ENCODE measurements at places on chromosomes 7 and 10.

DNA sequence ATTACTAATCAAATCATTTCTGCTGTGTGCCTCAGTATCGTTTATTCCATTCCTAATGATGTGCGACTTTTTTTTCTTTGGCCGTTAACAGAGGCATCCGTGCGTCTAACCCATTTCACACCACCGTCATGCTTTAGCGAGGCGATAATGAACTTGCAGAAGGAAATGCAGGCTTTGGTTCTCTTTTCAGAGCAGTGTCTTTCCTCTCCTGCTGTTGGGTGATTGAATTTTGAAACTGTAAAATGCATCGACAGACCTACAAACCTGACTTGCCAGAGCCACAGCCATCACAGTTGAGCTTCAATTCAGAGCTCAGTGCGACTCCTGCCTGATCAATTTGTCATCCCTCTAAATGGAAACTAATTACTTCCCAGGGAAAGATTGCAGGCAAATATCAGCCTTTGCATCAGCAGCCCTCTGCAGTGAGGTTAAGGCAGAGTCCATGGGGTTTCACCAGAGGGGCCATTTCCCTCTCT, 486.0 kb upstream of the GALNT17 start:
- DNase-seq = no peak

- DNase-seq = no peak
Observed at GRCh38 chr7:21469894-21470293, 42.0 kb downstream of the SP4 start.

DNA sequence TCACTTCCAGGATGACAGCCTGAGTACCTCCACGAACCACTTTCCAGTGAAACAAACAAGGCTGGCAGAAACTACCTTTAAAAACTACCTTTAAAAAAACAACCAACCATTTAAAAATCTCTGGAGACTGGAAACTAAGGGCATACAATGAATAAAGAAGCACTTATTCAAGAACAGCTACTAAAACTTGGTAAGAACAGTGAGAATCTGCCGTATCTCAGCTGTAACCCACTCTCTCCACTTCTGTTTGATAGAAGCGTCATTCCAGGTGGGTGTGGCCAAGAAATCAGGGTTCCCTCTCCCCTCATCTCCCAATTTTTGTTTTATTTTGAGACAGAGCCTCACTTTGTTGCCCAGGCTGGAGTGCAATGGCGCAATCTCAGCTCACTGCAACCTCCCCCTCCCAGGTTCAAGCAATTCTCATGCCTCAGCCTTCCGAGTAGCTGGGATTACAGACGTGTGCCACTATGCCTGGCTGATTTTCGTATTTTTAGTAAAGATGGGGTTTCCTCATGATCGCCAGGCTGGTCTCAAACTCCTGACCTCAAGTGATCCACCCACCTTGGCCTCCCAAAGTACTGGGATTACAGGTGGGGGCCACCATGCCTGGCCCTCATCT, 158.8 kb upstream of the CHST15 start:
- DNase-seq = no peak

GRCh38 chr10:89591796-89592271, 53.2 kb downstream of the PANK1 start:
- DNase-seq = no peak

DNA sequence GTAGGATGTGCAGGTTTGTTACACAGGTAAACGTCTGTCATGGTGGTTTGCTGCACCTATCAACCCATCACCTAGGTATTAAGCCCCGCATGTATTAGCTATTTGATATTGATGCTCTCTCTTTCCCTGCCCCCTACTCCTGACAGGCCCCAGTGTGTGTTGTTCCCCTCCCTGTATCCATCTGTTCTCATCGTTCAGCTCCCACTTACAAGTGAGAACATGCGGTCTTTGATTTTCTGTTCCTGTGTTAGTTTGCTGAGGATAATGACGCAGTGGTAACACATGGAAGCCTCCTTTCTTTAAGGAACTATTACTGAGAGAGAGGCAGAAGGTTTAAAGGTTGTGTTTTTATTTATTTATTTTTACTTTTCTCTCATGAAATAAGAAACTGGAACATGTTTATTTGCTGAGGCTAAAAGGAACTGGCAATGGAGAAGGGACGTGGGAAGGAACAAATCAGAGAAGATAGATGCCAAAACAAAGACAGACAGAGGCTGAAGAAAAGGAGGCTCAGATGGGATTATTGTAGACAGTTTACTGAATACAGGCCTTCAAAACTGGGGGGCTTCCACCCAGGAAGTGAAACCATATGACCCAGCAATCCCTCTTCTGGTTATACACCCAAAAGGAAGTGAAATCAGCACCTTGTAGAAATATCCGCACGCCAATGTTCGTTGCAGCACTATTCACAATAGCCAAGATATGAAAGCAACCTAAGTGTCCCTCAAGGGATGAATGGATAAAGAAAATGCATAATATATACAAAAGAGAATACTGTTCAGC, 556.3 kb downstream of the GRM8 start:
- DNase-seq = no peak

DNA sequence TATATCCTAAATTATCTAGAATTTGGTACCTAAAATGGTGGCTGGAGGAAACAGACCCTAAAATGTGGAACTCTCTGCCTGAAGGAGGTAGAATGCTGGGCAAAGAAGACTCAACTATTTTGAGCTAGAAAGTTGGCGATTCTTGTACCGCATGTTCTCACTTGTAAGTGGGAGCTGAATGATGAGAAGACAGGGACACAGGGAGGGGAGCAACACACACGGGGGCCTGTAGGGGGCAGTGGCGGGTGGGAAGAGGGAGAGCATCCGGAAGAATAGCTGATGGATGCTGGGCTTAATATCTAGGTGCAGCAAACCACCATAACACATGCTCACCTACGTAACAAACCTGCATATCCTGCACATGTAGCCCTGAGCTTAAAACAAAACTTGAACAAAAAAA, 250.6 kb downstream of the CALN1 start:
- DNase-seq = no peak

- DNase-seq = no peak
Observed at GRCh38 chr10:110326351-110327032, 21.8 kb upstream of the SMNDC1 start.

- DNase-seq = no peak
Observed at GRCh38 chr7:100684534-100685042, 9.5 kb downstream of the GIGYF1 start.

- no peak for DNase-seq
Observed at GRCh38 chr7:28483112-28483511, 70.8 kb downstream of the CREB5 start.

DNA sequence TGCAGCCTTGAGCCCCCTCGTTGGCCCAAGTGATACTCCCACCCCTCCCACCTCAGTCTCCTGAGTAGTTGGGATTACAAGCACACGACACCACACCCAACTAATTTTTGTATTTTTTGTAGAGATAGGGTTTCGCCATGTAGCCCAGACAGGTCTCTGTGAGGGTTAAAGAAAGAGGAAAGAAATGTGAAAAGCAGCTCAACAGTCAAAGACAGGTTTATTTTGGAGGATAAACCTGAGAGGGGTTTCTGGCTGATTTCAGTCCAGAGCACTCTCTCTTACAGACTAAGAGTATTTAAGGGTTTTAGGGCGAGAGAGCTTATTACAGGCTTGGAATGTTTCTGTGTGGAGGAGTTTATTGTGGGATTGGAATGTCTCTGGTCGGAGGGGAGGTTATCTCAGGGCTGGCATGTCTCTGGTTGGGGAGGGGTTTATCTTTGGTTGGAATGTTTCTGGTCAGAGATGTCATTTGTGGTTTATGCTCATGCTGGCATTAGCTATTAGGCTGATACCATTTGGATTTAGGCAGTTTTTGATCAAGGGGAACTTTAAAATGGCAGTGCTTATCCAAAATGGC, 26.1 kb upstream of the SNX10 start:
- DNase-seq = no peak

GRCh38 chr10:50210876-50211275, 40.4 kb downstream of the ASAH2 start:
- DNase-seq = no peak

GRCh38 chr7:74482629-74483401, 29.1 kb downstream of the GTF2IRD1 start:
- DNase-seq = no peak

GRCh38 chr7:57182031-57182430, 49.8 kb upstream of the ZNF479 start:
- no peak for DNase-seq

DNA sequence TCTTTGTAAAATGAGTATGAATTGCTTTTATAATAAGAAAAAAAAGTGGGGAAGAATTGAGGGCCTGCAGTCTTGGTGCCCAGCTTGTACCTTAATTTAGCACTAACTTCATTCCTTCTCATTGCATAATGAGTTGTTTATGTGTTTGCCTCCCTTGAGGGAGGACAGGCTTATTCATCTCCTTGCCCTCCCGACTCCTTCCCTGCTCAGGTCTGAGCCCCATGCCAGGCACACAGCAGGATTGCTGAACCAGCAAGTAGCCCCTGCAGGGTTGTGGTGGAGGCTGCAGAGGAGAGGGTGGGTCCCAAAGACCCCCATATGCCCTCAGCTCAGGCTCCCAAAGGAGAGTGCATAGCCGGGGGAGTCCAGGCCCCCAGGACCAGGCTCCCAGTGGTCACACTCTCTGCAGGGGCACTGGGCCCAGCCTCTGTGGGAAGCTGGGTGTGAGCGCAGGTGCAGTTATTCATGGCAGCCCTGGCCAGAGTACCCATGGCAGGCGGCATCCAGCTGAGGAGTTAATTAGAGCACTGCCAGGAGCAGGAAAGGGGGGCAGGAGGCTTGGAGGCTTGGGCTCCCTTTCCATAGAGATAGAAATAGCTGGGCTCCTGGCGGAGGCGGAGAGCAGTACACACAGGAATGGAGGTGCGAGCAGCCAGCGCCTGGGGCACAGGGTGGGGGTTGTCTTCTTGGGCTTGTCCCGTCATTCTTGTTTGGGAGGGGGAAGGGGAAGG, 28.2 kb upstream of the GOLGA7B start:
- DNase-seq = no peak

GRCh38 chr10:133159611-133159949, 439 bp upstream of the KNDC1 start:
- DNase-seq = no peak

GRCh38 chr7:132969520-132969919, 112.4 kb downstream of the CHCHD3 start:
- no peak for DNase-seq

- peak; percentile 19 for DNase-seq
Observed at GRCh38 chr7:143362131-143363015, at the start of gene FAM131B. Gene FAM131B (minus strand): TSS chr7:143362713. CDS start chr7:143362603, 110 bp downstream.

DNA sequence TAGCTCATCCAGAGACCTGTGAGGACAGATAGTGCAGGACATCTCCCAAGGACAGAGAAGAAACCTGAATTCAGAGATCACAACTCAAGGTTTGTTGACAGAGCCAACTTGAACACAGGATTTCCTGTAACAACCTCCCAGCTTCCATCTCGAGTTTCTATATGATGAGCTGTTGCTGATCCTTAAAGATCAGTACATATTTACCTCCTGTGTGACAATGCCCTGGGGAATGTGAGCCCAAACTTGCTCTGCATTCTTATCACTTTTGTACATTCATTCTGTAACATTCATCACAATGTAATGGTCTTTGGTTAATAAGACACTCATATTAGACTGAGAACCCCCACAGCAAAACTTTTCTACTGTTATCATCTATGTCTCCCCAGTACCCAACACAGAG, 468.6 kb downstream of the XPNPEP1 start:
- no peak for DNase-seq
